ENCODE measurements at places on chromosomes 6 and 20.
A peak's percentile ranks its signal among the peaks of the same experiment; 100 is the strongest.

DNA sequence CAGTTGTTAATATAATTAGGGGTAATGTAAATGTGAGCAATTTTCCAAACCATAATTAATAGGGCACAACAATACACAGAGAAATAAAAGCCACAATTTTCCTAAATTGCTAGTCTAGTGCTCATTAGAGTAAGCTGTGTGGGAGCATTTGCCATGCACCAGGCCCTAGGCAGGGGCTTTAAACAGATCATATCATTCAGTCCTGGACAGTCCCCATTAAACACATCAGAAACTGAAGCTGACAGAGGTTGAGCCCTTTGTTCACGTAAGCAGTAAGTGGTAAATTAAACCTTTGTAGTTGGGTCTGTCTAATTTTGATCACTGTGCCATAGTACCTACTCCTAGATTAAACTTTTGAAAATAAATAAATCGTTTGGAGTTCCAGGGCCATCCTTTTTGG, 931.1 kb downstream of the C6orf118 start:
- no peak for DNase-seq

DNA sequence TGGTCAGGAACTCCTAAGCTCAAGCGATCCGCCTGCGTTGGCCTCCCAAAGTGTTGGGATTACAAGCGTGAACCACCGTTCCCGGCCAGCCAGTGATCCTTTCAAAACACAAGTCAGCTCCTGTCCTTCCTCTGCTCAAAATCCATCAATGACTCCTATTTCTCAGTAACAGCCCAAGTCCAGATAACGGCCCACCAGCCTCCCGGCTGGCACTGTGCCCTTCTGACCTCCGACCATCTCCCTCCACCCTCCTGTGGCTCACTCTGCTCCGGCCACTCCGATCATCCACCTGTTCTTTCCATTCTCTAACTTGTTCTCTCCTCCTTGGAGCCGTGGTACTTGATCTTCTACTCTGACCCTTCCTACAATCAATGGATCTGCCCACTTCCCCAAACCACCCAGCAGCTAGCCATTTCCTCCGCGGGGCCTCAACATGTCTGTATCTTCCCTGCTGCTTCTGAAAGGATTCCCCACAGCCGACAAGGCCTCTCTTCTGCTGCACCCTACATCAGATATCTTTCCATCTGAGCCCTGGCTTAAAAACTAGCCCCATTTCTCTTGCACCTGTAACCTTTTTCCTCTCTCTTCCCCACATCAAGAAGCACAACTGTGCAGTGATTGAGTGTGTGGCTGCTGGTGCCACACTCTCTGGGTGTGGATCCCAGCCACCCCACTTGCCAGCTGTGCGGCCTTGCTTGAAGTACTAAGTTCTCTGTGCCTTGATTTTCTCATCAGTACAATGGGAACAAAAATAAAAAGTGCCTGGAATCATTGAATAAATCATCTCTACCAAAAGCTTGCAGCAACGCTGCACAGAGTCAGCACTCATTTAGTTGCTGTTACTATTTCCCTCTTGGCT, 6.1 kb upstream of the ZMYND8 start:
- DNase-seq = no peak

DNA sequence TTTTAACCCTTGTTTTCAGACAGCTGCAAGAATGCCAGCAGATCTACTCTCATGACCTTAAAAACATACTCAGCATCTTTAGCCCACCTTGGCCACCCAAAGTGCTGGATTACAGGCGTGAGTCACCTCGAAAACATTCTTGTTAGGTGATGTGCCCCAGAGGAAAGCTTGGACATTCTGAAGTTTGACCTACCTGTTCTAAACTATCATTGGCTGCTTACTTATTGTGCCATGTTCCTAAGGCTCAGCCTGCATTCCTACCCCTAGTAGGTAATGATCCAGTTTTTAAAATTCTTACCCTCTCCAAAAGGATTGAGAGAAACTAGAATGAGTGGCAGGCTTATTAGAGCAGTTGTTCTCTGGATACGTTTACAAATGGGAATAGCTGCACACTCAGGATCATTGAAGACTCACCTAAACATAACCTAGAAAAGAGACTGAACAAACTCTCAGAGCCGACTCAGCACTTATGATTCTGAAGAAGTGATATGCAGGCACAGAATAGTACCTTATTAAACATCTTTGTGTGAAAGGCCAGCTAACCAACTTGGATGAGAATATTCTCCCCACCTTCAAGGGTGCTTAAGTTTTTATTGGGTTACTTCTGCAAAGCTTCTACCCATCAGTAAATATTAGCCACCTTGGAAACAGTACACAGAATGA, 362.1 kb downstream of the NRN1 start:
- DNase-seq = no peak

DNA sequence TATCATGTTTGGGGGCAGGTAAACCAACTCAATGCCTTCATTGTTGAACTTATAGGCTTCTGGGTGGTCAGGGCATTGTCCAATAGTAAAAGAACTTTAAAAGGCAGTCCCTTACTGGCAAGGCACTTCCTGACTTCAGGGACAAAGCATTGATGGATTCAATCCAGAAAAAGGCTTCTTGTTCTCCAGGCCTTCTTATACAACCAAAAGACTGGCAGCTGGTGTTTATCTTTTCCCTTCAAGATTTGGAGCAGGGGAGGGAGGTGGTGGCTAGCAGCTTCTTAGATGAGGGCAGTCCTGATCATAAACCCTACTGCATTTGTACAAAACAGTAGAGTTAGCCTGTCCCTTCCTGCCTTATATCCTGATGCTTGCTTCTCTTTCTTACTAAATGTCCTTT, 57.5 kb downstream of the NCOA3 start:
- no peak for DNase-seq

DNA sequence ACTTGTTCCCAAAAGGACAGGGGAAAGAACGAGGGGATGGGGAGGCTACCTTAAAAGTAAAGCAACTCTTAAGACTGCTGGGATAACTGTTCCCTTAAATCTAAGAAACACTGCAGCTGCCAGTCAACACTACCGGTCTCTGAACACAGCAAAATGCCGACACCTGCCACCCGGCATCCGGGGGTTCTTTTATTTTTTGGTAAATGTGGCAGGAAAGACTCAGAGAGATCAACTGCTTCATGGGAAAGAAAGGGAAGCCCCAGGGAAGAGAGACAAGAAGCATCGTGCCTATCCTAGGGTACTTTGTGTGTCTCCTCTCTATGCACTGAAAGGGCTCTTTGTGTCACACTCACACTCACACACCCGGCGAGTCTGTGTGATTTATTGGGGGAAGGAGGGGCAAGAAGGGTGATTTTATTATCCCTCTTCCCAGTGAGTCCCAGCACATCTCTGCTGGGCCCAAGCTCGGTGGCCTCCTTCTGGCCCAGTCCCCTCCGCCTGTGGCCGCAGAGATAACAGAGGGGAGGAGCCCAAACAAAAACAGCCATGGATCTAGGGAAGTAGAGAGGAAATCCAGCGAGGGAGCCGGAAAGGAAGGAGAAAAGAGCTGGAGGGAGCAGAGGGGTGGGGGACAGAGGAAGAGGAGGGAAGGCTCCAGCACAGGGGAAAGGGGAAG, 1.4 kb downstream of the FYN start:
- DNase-seq = no peak

DNA sequence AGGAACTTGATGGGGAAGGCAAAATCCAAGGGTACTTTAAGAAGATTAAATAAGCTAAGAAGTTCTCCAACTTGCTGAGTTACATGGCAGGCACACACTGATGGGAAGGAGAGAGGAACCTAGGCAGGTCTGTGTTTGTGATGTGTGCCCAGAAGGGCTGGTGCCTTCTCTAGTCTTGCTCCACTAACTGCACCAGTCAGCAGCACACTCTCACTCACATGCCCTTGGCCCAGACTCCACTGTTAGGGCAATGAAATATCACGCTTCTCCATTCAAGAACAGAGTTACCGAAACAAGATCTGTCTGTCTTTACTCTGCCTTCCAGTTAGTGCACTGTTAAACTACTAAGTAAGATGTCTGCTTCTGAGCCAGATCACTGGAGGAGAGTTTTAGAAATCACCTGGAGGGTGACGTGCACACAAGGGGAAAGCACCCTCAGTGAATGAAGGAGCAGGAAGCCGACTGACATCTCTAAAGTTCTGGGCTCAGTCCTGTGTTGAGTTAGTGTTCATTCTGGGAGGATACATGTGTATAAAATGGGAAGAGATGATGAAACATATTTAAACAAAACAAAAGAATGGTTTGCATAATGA, 251.1 kb downstream of the FOXC1 start:
- DNase-seq = no peak

DNA sequence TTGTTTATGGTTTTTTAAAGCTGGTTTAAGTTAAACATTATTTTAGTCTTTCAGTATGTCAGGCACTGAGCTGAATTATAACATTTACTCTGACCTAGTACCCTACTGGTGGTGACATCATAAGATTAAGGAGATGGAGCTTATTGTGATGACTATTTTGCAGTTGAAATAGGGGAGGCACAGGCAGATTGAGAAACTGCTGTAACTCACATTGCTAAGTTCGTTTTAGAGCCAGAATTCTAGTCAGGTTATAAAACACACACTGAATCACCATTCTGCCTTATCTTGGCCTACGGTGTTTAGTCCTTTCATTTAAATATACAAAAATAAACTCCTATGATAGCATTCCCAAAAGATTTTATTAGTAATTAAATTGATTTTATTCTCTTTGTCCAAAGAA, 584.1 kb downstream of the TFAP2A start:
- no peak for DNase-seq

GRCh38 chr20:63005862-63006539, 763 bp downstream of the BHLHE23 start:
- DNase-seq = no peak

DNA sequence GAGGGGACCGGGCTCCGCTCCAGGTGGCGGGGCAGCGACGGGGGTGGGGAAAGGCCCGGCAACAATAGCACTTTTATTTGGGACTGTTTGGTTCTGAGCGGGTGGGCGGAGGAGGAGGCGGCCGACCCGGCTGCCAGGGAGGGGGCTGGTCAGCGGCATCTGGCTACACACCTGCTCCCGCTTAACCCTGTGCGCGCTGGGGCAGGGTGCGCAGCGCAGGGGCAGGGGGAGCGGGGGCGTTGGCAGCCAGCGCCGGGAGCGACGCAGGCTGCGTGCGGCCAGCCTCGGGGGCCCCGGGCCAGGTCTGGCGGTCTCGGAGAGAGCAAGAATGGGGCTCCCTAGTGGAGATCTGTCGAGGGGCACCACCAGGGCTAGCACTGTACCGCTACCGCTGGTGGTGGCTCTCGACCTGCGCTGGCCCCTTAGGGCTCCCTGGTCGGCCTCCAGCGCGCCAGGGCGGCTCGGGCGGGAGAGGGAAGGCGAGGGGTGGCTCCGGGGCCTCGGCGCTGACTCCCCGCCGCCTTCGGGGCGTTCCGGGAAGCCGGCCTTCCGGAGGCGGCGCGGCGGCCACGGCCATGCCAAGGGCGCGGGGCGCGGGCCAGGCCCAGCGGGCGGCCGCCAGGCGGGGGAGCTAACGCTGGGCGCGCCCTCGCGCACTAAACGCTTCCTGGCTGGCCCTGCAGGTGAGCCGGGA, 92.4 kb downstream of the NCR2 start:
- no peak for DNase-seq

DNA sequence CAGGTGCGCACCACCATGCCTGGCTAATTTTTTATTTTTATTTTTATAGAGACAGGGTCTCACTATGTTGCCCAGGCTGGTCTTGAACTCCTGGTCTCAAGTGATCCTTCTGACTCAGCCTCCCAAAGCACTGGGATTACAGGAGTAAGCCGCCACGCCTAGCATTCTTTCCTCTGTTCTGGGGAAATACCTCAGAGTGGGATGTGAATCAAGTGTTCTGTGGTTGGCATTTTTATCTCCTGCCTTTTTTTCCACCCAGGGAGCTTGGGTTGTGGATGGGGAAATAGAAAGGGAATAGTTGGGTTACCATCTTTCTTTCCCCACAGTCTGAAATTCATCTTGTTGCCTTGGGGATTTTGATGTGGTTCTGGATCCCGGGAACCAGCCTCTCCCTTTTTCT, 24.1 kb downstream of the TFAP2C start:
- no peak for DNase-seq

- no peak for DNase-seq
These were observed 349.3 kb downstream of the FARS2 start for GRCh38 chr6:5610640-5611039.

DNA sequence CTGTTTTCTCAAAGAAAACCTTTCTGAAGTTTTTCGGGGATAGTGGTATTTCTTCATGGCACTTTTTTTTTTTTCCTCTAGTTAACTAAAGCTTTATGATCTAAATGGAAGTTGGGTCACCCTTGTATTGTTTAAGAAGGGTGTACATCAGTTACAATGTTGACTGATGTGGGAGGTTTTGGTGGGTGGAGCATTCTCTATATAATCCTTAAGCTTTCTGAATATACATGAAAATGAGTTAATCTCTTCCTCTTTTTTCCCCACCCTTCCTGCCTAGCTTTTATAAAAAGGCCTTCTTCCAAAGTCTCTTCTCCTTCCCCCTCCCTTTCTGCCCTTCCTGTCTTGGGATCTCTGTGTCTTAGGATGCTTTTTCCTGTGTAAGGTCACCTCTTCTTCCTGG, 47.2 kb downstream of the DHX35 start:
- no peak for DNase-seq

- no peak for DNase-seq
These were observed 439.0 kb upstream of the JAG1 start for GRCh38 chr20:11112832-11113231.

DNA sequence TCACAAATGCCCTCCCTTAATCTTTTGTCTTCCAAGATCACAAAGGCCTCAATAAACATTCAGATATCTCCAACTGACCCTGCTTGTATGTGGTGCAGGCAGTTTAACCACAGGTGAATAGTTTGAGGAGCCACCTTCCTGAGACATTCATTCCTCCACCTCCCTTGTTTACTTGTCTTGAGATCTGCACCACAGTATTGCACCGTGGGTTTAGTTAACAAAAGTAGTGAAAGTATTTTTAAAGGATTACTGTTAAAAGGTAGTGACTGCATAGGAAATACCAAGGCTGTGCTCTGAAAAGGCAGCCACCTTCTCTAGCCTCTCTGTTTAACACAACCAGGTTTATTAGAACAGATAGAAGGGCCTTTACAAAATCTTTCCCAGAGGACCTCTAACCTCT, 46.5 kb downstream of the SESN1 start:
- DNase-seq = no peak

DNA sequence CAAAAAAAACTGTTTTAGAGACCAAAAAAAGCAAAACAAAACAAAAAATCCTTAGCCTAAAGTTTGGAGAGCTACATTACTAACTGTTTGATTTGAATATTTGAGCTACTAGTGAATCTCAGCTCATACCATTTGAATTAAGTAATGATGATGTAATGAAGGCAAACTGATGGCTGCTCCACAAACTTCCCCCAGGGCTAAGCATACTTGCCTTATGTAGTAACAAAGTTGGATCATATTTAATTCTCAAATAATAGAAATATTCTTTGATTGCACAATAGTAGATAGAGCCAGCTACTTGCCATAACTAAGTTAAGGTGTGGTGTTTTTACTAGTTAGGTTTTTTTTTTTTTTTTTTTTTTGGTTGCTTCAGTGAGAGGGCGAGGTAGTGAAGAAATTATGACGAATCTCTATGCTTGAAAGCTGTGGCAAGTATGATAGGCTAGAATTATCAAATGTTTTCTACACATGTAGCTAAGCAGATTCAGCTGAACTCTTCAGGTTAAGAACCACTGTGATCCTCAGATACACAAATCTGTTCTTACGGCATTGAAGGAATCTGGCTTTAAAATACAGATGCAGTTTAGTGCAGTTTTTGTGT, 2.9 kb downstream of the RAB32 start:
- peak; percentile 78 for DNase-seq
